ENCODE measurements at places on chromosomes 3 and 15.

DNA sequence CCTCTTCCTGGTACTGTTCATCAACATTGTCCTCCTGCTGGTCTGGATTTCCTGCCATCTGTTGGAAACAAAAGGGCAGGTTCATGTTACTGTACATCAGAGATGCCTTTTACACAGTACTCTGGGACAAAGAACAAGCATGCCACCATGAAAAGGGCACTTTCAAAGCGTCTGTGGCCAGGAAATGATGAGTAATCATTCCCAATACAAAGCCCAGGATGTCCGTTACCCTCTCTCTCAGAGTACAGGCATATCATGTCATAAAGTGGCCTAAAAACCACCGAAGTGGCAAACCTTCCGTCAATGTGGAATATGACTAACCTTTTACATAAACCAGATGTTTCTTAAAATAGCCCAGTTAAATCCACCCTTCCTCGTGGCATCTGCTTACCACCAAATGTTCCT is 71.2 kb downstream of the GOLIM4 start:
- DNase-seq, result no peak

GRCh38 chr3:185082149-185082548 is 70.7 kb downstream of the C3orf70 start:
- no peak for DNase-seq

- DNase-seq, result no peak
Measured at GRCh38 chr3:123914829-123915228, 30.7 kb upstream of the MYLK start.

- DNase-seq, result no peak
Measured at GRCh38 chr3:137695351-137695750, 68.8 kb upstream of the SOX14 start.

GRCh38 chr3:158710601-158711000 is 21.7 kb downstream of the RARRES1 start:
- no peak for DNase-seq

- DNase-seq, result no peak
Measured at GRCh38 chr3:116281313-116282143, 163.8 kb downstream of the LSAMP start.

- DNase-seq, result no peak
Measured at GRCh38 chr3:138937690-138938055, 9.3 kb downstream of the FOXL2 start.

GRCh38 chr3:55720614-55721013 is 233.5 kb upstream of the WNT5A start:
- no peak for DNase-seq

GRCh38 chr15:31331389-31331788 is 4.8 kb downstream of the KLF13 start:
- DNase-seq, result no peak

GRCh38 chr3:8724108-8724752 is 9.4 kb upstream of the CAV3 start:
- DNase-seq, result no peak

GRCh38 chr15:54273928-54274327 is 295.7 kb downstream of the UNC13C start:
- DNase-seq, result no peak

DNA sequence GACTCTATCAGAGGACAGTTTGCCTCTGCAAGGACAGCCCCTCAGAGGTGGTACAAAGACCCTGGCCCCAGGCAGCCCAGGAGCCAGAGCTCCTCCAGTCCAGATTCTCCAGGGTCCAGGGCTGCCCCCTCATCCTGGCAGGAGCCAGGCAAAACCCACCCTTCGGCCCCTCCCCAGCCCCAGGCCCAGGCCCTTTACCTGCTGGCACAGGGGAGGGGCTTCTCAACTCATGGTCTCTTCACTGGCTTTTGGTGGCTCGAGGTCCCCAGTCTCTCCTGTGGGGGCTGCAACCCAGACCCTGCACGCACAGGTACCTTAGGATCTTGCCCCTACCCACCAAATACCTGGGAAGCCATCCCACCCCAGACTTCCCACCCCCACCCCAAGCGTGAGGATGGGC is 8.5 kb downstream of the NEIL1 start:
- no peak for DNase-seq

- no peak for DNase-seq
Measured at GRCh38 chr3:33942483-33943150, 144.2 kb downstream of the PDCD6IP start.

GRCh38 chr3:4629095-4630007 is 136.2 kb downstream of the ITPR1 start:
- no peak for DNase-seq

- DNase-seq, result no peak
Measured at GRCh38 chr3:73319179-73319769, 257.8 kb downstream of the EBLN2 start.

DNA sequence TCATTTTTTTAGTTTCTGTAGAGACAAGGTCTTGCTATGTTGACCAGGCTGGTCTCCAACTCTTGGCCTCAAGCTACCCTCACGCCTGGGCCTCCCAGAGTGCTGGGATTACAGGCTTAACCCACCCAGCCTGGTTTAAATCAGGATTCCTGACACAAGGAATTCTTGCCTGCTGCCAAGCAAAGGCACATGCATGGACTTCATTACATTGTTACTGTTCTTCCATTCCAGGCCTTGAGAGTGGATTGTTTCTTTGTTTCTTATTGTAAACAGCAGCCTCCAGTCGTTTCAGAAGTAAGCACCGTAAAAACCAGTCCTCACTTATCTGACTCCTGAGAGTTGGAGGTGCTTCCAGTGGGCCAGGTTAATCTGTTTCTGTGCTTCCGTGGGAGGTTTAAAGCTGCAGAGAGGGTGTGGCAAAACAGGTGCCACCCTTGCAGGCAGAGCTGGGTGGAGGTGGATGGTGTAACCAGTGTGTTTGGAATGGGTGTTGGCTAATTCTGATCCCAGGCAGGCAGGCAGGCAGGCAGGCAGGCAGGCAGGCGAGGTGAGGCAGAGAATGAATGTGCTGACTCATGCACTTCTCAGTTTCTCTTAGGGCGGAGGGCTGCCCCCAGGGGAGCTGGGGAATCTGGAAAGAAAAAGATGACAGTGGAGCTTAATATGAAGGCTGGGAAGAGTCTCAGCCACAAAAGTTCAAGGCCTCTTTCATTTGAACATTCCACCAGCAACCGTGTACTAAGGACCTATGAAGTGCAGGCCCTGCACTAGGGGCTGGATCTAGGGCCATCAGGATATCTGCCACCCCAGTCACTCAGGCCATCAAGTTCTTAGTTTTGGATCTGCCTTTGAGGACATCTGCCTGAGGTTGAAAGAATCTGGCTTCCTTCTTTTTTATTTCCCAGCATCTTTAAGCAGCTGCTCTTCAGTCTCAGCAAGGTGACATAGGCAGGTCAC is 37.0 kb upstream of the CDCP1 start:
- no peak for DNase-seq

All from NCI-H1694 treated with DMSO at 0.1 percent for 48 hours (cell line).